ENCODE measurements at places on chromosomes 4 and X.

DNA sequence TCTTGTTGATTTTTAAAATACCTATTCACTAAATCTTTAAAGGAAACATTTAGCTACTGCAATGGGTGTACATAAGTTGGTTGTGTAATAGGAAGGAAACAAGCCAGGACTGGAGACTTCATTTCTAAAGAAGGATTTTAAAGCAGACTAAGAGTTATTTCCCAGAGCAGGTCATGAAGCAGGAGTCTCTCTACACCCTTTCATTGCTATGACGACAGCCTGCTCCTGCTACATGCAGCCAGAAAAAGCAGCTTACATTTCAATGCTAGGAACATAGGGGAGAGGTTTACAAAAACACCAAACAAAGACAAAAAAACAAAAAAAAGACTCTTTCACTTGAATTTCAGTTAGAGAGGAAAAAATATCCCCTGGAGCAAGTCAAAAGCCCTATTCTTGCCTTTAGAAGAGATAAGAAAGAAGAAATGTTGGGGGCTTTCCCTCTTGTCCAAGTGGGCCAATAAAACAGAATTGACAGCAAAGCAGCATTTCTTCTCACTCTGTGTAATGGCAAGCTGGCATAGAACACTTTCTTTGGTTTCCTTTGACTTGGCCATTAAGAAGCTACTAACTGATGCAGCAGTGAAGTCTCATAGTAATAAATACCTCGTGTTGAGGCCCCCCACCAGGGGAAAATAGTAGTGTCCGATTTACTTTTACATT lies 3.4 kb downstream of the SPARCL1 start:
- DNase-seq = no peak

DNA sequence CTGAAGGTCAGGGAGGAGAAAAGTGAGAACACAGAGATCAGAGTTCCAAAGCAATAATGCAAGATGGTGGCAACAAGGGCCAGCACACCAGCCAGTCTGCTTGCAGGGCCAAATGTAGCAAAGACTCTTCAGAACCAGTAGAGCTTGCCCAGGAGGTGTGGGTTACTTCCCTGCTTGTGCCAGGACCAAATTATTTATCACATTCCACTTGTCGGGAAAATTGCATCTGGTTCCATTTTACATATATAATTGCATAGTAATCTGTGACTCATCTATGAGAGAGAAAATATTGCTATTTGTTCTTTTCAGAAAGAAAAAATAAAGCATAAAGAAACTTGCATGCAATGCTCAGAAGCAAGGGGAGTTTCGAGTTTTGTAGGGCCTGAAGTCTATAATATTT lies 41.4 kb downstream of the MAML3 start:
- DNase-seq = no peak

- no peak for DNase-seq
Observed at GRCh38 chrX:12973561-12974304, 1.2 kb upstream of the TMSB4X start.

DNA sequence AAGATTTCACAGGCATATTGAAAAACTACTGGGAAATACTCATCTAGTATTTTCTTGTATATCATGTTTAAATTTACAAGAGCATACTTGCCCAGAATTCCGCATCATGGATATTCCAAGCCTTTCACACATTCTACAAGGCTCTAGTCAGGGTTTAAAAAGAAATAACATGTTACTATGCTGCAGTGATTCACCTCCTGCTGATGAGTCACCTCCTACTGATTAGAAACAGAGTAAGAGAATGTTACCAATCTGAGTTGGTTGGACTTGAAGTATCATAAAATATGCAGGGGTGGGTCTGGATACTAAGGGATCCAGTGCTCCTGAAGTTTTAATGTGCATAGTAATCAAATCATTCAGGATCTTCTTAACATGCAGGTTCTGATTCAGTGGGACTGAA lies 192.0 kb upstream of the ANK2 start:
- DNase-seq = no peak

DNA sequence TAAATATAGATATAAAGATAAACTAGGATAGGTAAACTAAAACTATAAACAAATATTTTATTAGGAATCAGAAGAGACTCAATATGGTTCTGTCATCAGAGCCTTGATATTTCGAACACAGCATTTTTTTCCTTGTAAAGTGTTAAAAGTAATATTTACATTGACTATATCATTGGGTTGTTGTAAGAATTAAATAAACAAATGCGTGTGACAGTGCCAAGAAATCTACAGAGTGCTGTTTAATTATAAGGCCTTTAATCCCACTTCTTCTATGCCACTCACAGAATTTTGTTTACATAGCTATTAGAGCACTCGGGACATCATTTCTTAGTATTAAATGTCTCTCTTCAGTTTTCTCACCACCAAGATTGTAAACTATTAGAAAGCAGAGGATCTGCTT lies 807.4 kb downstream of the FSTL5 start:
- no peak for DNase-seq

- DNase-seq = no peak
Observed at GRCh38 chrX:43656005-43656494, at the start of gene MAOA. TSS of gene MAOA (plus strand) at chrX:43656299. CDS start at chrX:43656342, 43 bp downstream.

- no peak for DNase-seq
Observed at GRCh38 chr4:99061048-99061700, 27.4 kb downstream of the ADH5 start.

DNA sequence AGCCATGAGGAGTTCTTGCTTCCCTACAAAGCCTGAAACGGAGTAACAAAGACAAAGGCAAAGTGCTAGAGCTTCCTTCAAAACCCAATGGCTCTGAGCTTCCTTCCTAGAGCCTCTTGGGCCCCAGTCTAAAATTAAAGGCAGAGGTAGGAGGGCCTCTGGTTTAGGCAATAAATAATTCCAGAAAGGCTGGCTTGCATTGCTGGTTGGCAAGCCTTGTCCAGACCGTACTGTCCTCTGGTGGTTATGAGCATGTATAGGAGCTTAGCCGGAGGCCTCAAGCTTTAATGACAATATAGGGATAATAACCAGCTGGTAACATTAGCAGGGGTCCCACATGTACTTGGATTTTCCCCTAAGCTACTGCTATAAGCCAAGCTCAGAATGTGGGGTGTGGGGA lies 237.3 kb downstream of the AR start:
- DNase-seq = no peak

DNA sequence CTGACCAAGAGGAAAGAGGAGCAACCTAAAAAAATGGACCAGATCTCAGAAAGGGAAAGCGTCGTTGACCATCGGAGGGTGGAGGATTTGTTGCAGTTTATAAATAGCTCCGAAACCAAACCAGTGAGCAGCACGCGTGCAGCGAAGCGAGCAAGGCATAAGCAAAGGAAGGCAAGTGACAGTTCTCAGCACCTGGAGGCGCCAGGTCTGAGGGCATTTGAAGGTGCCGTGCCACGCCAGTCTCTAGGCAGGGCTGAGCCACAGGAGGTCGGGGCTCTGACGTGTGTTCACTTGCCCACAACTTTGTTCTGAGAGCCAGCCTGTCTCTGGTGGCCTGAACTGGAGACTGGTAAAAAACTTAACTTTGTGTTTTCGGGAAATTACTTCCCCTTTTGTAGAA lies 59.7 kb downstream of the TNIP2 start:
- no peak for DNase-seq

DNA sequence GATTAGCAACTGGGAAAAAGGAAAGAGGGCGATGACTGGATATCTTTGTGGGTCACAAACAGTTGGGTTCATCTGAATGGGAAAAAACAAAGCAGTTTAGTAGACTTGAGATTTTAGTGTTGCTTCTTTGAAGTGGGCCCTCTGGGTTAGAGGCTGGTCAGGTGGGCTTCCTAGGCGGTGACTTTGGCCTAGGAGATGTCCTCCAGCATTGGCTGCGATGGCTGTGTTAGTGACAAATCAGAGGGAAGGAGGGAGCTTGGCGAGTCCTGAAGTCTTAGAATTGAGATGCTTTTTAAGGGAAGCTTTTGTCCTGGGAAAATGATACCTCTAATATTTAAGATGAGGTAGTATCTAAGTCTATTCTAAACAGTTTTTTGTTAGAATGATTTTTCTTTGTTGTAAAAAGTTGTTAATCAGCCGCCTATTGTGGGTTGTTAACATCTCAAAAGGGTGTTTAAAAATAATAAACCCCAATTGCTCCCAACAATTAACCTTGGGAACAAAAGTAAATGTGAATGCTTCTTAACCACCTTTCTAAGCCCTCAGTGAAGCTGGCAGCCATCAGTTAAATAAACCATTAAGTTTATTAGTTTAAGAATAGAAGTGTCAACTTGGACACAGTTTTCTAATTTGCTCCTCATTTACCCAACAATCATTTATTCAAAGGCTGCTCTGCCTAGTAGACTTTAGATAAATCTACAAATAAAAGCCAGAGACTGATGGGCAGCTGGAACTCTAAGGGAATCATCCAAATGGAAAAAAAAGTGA lies 31.7 kb downstream of the DLG3 start:
- DNase-seq = no peak

DNA sequence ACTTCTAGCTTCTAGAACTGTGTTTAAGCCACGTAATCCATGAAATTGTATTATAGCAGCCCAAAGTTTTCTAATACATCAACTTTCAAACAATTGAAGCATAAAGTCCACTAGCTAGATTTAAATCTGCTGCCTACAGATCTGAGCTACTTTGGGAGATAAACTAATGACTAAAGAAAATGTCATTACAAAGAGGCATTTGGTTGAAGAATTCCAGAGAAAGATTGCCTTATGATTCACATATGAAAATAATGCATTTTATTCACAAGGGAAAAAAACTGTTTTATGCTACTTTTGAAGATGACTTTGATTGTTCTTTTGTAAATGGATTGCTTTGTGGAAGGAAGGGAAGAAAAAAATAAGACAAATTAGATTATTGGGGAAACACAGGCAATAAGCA lies 124.1 kb upstream of the SLIT2 start:
- no peak for DNase-seq

DNA sequence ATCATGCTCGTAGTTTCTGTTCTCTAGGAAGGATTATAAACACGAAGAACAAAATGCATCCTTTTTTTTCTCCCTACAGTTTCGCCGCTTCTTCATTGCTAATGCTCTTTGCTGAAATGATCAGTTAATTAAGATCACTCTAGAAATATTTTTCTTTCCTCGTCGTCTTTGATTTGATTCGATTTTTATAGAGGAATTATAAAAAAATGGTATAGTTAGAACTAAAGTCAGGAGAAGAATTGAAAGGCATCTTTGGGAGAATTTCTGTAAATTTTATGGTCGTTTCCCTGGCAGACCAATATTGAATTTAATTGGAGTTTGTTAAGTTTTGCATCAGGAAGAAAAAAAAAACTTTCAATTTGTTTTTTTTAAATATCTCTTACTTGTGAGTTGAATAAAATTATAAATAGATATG lies 1.1 kb upstream of the NKX3-2 start:
- DNase-seq = no peak

- DNase-seq = no peak
Observed at GRCh38 chr4:189497516-189497915, 443.2 kb upstream of the FRG1 start.
